ENCODE measurements at places on chromosomes 4 and X.

GRCh38 chr4:22315628-22316027 is 200.2 kb downstream of the ADGRA3 start:
- no peak for DNase-seq

DNA sequence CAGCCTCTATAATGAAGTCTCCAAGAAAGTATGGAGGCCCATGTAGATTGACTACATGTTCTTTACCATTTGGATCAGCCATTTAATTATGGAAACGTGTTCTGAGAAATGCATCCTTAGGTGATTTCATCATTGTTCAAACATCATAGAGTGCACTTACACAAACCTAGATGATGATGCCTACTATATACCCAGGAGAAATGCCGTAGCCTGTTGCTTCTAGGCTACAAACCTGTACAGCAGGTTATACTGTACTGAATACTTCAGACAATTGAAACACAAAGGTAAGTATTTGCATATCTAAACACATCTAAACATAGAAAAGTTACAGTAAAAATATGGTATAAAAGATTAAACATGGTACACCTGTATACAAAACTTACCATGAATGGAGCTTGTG is 186.5 kb upstream of the FSTL5 start:
- DNase-seq: no peak

DNA sequence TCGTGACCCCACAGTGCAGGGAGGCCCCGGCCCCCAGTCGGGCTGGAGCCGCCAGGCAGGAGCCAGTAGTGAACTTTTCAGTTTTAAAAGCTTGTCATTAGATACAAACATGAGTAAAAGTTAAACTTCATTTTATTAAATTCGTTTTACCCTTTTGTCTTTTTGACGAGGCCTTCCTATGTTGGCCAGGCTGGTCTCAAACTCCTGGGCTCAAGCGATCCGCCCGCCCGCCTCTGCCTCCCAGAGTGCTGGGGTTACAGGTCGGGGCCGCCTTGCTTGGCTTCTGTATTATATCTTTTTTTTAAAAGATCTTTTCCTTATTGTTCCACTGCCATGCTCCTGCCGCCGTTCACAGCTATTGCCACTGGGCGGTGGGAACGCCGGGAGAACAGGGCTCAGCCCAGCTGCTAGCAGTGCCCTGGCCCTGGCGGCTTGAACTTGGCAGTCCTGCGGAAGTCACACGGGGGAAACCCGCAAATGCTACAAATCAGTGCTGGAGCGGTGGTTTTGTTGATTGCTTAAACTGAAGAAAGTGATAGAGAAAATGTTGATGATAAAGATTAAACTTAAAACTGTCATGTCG is 968 bp upstream of the NELFA start:
- no peak for DNase-seq

GRCh38 chrX:114178126-114178525 is 405.8 kb upstream of the HTR2C start:
- no peak for DNase-seq
